ENCODE measurements at places on chromosomes 2 and 18.

GRCh38 chr2:12071318-12071717, 324.9 kb downstream of the LPIN1 start:
- no peak for DNase-seq

DNA sequence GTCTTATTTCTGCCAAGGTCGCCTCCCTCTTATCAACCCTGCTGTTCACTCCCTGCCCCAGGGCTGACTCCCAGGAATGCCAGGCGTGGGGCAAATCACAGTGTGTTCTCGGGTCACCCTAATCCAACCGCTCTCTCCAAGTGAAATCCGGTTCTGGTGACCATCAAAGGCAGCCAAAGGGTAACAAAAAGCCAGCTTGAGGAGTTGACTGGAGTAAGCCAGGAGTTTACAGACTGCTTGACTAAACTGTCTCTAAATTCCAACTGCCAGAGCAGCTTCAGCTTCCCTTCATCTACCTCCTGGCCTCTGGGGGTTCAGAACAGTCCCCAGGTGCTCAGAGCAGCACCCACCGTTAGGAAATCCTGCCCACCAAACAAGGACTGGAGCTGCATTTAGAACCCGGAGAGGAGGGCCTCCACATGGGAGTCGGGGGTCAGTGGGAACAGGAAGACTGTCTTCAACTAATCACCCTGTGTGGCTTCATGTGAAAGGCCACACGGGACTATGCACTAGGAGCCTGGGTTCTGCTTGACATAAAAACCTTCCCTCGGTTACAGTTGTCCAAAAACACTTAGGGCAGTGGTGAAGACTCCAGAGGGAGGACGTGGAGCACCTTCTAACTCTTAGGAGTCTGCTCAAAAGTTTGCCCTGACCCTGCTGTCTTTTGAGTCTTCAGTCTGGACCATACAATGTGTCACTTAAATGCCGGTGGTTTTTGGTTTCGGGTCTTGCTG, 24.2 kb upstream of the MCFD2 start:
- no peak for DNase-seq

- no peak for DNase-seq
Observed at GRCh38 chr2:9212010-9212635, 5.5 kb downstream of the ASAP2 start.

- DNase-seq = no peak
Observed at GRCh38 chr2:121716126-121716525, 20.5 kb downstream of the NIFK start.
